ENCODE measurements at places on chromosomes 3 and 15. TPM values are rescaled to one million over a fixed set of nuclear protein-coding genes. Genes with fewer than 3 reads are reported as not detected.

Gene LTF
- 2.7 TPM for total RNA-seq

Gene RPUSD3
- 35.7 TPM for total RNA-seq

Gene EXD1
- not detected for total RNA-seq

Gene ITIH3
- 0.55 TPM for total RNA-seq

Gene RTP3
- total RNA-seq, result not detected

Gene SH3GL3
- not detected for total RNA-seq

Gene FGD5
- 13.9 TPM for total RNA-seq

Gene CFAP100
- not detected for total RNA-seq

Gene A4GNT
- total RNA-seq, result not detected

Gene TRH
- not detected for total RNA-seq

Gene IMPG2
- 0.11 TPM for total RNA-seq

Gene MOBP
- total RNA-seq, result not detected

Gene APOD
- 92.5 TPM for total RNA-seq

Gene GOLGA6D
- total RNA-seq, result not detected

Gene IGSF11
- total RNA-seq, result 2.1 TPM

Gene GPR15
- total RNA-seq, result not detected

Gene LSAMP
- 1.2 TPM for total RNA-seq

Gene KBTBD13
- total RNA-seq, result 5.2 TPM

Gene FSTL1
- 243 TPM for total RNA-seq

Gene KCNMB3
- total RNA-seq, result 0.96 TPM

Gene CHRNA3
- 0.25 TPM for total RNA-seq

Gene SV2B
- 2.8 TPM for total RNA-seq

Gene ACKR4
- 5.2 TPM for total RNA-seq

Gene GRK7
- total RNA-seq, result not detected

Gene SPINK8
- total RNA-seq, result not detected

Gene MELTF
- total RNA-seq, result 9.6 TPM

Gene AADACL2
- not detected for total RNA-seq

Gene CHRNB4
- total RNA-seq, result not detected

Gene LRRN1
- total RNA-seq, result 0.11 TPM

Measured in left ventricle myocardium inferior (tissue), 1 donor.